ENCODE measurements at places on chromosomes 5 and 9.

DNA sequence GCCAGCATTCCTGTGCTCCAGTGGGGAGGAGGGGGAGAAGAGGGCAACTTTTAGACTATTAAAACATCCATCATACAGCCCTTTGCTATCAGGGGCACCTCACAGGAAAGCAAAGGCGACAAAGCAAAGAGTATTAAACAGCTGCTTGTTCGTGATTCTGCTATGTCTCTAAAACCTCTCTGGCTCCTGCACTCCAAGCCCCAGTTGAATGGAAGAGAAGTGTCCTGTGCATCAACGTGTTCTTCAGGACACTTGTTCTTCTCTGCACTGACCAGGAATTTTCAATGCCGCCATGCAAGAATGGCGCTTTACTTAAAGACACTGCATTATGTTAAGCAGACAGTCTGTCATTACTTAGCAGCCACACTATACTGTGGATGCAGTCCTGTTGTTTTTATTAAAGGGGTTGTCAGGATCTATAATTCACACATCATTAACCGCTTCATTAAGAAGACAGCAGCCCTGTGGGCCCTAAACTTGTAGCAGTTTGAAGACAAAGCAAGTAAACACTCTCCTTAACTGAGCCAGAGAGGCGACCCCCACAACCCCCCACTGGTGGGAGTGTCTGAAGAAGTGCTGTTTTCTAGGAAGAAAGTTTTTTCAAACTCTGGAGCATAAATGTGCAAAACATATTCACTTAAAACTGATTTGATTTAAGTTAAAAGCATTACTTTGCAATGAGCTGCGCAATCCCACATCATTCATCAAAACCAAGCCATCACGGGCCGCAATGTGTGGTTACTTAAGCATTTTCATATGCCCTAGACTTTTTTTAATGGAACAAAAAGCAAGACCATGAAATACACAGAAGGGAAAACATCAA, 164.5 kb downstream of the ZNF608 start:
- DNase-seq = no peak

DNA sequence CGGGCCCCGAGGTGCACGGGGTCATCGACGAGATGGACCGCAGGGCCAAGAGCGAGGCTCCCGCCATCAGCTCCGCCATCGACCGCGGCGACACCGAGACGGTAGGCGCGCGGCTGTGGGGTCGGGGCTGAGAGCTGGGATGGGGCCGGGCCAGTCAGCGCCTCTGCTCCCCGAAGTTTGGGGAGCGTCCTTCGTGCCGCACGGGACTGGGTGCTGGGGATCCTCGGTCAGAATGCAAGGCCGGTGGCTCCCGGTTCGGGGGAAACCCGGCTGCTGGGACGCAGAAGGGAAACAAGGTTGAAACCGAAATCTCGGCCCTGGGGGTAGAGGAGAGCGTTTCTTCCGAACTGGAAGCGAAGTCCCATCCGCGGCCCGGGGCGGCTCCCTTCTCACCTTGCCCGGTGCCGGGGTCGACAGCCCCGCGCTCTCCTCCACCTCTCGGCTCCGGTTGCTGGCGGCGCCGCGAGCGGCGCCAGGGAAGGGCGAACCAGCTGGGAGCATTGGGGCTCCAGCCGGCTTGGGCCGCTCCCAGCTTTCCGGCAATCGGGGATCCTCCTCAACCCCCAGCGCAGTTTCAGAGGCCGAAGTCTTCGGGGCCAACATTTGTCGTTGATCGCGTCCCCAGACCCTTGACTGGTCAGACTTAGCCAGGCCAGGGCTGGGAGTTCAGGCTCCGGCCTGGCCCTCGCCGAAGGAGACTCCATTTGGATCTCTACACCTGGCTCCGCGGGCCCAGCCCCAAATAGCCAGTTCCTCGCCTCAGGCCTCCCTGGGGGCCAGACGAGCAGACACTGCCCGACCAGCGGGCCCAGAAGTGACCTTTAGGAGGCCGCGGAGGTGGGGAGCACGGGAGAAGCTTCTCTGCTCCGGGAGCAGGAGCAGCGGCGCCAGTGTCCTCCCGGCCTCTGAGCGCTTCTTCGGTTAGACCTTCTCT, 1.1 kb downstream of the LHX2 start:
- DNase-seq = no peak

- no peak for DNase-seq
Observed at GRCh38 chr9:37398464-37399025, 24.0 kb upstream of the GRHPR start.

- DNase-seq = no peak
Observed at GRCh38 chr5:116531635-116532034, 43.0 kb downstream of the SEMA6A start.

- no peak for DNase-seq
Observed at GRCh38 chr5:5980538-5980895, 397.8 kb downstream of the MED10 start.

GRCh38 chr5:93755716-93756115, 14.3 kb upstream of the POU5F2 start:
- no peak for DNase-seq

DNA sequence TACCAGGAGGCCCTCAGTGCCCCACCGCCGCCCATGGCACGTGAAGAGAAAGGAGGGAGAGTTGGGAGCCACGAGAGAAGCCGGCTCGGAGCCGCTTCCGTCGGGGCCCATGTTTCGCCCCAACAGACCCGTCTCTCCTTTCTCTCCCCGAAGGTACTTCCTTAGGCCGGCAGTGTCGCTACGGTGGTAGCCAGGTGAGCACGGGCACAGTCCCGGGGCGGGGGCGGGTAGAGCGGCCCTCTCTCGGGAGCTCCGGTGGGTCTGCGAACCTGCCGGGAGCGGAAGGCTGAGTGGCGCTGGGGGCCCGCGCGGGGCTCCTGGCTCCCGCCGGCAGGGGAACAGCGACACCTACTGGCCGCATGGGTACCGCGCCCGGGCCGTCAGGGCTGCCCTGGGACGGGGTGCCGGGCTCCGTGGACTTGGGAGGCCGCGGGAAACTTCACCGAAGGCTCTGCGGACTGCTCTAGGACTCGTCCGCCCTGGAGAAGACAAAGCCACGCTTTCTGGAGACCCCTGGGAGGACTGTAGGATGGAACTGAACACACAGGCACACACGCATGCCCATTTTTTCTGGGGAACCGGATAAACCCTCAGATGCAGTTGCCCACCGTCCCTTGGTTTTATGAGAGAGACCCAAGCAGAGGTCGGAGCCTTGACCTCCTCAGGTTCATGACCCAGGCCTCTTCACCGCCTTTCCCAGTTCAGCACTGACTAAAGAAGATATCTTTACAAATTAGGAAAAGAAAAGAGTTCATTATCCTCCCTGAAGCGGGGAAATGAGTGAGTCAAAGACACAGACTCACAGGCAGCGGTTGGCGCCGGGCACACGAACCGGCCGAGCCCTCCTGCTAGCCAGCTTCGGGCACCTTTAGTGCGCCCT, 202.5 kb downstream of the MEF2C start:
- no peak for DNase-seq

- DNase-seq = no peak
Observed at GRCh38 chr5:66342341-66342880, 198.3 kb downstream of the SREK1 start.

DNA sequence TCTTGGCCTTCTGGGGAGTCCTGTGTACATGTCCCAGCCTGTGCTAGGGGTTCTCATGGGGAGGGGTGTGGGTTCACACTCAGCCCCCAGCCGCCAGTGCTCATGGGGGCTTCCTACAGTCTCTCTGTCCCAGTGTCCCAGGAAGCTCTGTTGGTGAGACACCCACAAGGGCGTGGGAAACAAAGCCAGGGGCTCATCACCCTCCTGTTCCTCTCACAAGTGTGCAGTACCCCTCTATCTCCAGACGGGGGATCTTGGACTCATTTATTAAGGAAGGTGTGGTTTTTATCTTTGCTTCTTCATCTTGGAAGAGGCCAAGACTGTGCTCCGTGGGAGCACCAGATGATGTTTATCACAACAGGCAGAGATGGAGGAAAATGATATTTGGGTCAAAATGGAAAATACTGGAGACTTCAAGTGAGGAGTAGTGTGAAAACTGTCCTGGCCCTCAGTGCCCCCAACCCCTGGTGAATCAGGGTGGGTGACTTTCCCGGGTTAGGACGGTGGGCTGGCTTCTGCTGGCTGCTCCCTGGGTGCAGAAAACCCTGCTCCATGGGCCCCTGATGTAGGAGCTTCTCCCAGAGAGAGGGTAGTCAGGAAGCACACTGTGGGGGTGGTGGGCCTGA, 15.2 kb downstream of the TMEM171 start:
- no peak for DNase-seq

DNA sequence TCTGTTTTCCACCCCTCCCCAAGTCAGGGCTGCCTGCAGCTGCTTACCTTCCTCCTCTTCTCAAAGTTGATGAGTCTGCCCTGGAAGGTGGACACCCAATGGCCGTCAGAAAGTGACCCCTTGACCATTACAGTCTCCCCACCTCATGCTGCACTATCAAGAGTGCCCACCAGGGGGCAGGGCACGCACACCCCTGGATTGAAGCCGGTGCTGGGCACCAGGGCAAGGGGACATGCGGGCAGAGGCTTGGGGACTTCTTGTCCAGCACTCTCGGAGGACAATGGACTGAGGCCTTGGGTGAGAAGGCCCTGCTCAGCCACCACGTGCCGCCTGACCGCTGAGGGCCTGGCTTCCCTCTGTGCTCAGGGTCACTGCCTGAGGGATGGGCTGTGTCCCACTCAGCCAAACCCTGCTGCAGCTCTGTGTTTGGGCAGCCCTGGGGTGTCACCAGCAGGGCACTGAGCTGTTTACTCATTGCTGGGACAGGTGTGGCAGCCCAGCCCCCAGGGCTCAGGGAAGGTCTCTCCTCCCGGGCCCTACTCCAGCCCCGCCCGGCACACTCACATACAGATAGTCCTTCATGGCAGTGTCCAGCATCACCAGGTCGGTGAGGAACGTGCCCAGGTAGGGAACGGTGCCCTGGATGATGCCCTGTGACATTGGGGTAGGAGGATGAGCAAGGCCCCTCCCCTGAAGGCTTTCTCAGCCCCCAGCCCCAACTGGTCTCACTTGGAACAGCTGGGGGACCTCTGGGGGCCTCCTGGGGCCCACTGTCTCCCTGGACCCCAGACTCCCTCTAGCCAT, 17.7 kb downstream of the RALGDS start:
- DNase-seq = no peak

- DNase-seq = no peak
Observed at GRCh38 chr5:92050970-92051369, 667.9 kb upstream of the ARRDC3 start.

- DNase-seq = no peak
Observed at GRCh38 chr9:76292658-76293057, 101.6 kb downstream of the RFK start.

DNA sequence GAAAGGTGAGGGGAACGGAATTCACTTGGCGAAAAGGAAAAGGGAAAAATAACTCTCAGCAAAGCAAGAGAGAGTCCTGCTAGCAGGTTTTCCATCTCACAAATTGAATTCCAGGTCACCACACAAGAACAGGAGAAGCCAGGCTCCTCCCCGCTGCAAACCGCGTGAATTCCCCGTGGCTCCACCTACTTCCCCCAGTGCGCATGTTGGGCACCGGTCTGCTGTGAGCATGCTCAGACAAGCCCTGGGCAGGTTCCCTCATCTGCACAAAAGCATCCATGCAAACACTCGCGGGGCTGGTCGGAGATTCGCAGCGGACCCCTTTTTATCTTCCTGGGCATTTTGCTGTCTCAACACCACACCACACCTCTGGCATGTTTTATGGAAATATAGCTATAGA, 58.5 kb upstream of the S1PR3 start:
- DNase-seq = no peak

DNA sequence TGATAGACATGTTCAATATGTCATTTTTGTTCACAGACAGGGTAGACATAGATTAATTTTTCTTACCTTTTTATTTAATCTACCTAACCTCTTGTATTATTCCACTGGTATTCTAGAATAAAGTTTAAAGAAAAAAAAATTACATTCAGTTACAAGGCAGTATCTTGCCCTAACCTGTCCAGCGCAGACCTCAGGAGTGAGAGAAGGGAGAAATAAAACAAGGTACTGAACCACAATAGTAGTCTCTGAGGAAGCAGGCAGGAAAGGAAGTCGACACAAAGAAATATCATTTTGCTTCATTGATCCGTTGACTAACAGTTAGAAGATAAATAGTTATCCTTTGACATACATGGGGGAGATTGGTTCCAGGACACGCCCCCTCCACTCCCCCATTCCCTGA, 12.5 kb upstream of the ADAMTSL1 start:
- DNase-seq = no peak

DNA sequence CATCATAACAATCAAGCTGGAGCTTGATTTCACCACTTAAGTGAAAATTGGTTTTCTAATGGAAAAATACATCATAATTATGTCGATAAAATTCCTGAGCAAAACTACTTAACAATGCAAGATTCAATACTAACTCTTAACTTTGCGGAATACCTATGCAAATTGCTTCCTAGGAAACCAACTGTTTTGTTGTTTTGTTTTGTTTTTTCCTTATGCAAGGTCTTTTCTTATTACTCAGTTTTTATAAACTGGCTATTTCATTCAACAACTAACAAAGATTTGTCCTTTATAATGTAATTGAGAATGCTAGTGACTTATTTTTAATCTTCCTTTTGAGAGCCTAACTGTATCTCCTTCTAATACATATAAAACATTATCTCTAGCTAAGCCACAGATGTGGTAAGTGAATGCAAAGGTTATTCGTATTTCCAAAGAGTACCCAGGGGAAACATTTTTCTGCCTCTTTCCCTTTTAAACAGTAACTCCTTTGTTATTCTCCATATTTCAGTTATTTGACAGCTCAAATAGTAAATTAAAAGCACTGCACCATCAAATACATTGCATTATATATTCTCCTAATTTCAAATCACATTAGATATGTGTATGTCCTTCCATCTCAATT, 609.4 kb downstream of the SLCO4C1 start:
- no peak for DNase-seq

GRCh38 chr5:176711883-176712282, 64.6 kb downstream of the TSPAN17 start:
- DNase-seq = no peak

Data from astrocyte (in vitro differentiated cells and primary cell).